NCI-H2081 treated with DMSO at 0.1 percent for 48 hours (cell line): ENCODE measurements at places on chromosomes 13 and 19.

DNA sequence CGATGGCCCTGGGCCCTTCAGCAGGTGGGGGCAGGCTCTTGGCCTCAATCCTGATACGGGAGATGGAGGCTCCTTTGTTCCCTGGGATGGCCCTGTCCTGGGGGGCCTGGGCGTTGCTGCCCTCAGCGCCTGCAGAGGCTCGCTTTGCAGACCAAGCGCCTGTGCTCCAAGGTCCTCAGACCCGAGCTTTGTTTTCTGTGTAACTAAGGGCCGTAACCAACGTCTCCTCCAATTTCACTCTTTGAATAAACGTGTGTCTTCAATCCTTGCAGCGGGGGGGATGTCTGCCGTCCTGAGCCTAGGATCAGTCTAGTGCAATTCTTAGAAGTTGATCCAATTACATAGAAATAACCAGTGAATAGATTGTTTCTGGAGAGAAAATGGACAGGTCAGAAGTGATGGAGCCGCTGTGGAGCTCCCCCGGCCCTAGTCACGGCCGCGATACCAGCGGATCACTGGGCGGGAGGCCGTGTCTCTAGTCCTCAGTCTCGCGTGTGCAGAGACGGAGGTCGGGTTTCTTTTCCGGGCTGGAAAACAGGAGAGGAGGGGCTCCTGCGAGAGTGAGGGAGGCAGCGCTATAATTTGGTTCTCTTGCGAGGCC, 5.3 kb downstream of the PTBP1 start:
- DNase-seq = no peak

DNA sequence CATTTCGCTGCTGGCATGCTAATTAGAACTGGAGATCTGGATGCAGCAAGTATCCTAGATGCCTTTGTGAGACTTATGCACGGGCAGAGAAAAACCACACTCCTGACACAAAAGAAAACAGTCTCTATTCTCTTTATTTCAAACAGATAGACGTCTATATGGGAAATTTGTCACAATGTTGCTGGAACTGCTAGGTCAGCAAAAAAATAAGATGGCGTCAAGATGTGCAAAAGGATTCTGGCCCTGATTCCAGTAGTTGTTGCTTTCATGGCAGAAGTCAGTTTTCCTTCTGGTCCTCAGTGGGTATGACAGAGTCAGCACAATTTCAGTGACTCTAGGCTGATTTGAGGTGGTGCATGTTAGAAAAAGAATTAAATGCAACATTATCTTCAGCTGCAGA, 1068.0 kb downstream of the SLITRK5 start:
- DNase-seq = no peak

GRCh38 chr13:71801781-71802180, 65.2 kb downstream of the DACH1 start:
- peak; percentile 30 for DNase-seq

GRCh38 chr19:44131955-44132354, 9.4 kb upstream of the ZNF234 start:
- no peak for DNase-seq

DNA sequence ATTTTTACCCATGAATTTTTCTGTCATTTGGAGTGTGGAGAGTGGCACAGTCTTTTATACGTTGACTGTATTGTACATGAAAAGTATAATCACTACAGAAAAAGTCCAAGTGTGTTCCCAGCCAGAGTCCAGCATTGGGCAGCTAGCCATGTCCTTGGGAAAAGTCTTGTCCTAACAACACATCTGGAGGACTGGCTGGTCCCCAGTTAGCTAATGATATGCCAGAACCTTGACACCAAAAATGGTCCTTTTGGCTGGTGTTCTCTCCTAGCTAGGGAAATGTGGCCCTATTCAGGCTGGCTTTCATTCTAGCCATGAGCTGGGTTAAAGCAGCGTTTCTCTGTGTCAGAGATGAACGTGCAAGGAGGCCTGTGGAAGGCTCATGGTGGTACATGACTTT, 98.9 kb downstream of the ESD start:
- no peak for DNase-seq

DNA sequence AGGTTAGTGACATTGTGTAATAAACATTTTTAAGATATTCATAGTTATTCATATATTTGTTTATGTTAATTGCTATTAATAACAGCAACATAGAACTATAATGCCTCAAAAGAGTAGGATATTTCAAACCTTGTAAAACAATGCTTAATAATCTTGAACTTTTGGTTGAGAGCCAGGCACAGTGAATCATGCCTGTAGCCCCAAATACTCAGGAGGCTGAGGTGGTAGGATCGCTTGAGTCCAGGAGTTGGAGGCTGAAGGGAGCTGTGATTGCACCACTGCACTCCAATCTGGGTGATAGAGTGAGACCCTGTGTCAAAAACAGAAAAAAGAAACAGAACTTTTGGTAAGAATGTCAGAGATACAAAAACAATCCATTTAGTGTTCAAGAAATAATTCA, 213.9 kb upstream of the SLITRK1 start:
- DNase-seq = no peak

GRCh38 chr13:33272531-33273124, 12.9 kb downstream of the STARD13 start:
- DNase-seq = no peak

DNA sequence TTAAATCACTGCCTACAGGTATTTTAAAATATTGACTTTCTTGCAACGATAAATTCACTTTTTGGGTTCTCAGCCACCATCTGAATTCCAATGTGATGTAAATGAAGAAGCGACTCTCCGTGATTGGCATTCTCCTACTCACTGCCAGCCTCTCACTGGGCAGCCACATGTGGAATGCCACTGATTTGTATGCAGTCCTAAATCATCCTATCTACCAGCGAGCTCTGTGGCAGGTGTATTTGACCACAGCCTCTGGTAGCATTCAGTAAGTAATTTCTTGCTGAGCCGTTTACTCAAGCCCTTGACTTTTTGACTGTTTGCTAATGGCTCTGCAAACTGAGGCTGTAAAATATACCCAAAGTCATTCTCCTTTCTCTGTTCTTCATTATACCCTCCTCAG, 559.0 kb upstream of the SLC10A2 start:
- DNase-seq = no peak
